ENCODE measurements at places on chromosomes 16 and 17. TPM values are rescaled to one million over a fixed set of nuclear protein-coding genes. Genes with fewer than 3 reads are reported as not detected.

ZNF668 gene
- 6.8 TPM for total RNA-seq

MTSS2 gene
- total RNA-seq = 75.9 TPM

RNF227 gene
- total RNA-seq = 5.7 TPM

SPAG5 gene
- total RNA-seq = 20.9 TPM

TP53TG3C gene
- total RNA-seq = not detected

MED9 gene
- 13.7 TPM for total RNA-seq

EVI2B gene
- 15.7 TPM for total RNA-seq

CACNG1 gene
- total RNA-seq = not detected

HSF5 gene
- 0.27 TPM for total RNA-seq

GRCh38 chr16:11217651-11218603, 38.1 kb downstream of the SOCS1 start:
- DNase-seq = no peak

DNA sequence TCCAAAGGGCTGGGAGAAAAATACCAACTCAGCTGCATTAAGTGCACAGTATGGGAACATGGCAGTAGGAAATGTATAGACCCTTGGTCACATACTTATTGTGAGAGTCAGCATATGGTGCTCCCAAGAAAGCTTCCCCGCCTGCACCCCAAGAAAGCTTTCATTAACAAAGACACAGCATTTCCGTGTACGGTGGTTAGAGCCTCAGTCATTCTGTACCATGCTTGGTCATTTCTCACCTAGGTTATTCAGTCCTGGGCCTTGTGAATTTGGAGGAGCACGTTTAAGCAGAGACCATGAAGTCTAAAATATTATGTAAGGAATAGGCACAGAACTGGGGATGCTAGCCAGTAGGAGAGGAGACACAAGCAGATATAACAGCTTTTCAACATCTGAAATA, 56.1 kb downstream of the ESRP2 start:
- DNase-seq = no peak

DNA sequence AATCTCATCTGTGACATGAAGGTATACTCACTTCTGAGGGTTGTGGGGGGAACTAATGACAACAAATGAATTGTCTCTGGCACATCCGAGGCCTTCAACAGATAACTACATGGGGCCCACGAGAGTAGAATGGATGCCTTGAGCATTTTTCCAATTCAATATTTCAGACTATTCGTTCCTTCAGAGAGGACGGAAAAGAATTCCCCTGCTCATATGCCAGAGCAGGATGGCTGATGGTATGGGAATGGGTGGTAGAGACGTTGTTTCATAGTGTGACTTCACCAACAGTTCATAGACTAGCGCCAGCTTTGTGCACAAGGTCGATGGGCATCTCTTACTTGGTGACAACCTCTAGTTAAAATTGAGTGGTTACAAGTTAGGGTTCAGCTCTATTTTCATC, 61.3 kb downstream of the HLF start:
- no peak for DNase-seq

DNA sequence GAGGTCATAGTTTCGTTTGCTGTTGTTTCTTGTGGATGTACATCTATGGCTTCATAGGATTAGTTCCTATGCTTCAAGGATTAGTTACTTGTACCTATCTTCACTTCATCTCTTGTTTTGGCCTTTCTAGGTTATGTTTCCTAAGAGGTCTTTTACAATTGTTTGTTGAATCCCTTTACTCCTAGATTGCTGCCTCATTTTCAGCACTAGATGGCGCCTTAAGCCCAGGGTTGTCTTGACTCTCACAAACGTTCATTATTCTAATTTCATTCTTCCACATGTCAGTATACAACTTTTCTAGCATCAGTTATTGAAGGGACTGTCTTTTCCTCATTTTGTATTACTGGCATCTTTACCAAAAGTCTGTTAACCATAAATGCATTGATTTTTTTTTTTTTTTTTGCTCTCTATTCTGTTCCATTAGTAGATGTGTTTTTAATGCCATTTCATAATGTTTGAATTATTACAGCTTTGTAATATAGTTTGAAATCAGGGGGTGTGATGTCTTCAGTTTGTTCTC, 45.0 kb upstream of the NACA2 start:
- DNase-seq = no peak

DNA sequence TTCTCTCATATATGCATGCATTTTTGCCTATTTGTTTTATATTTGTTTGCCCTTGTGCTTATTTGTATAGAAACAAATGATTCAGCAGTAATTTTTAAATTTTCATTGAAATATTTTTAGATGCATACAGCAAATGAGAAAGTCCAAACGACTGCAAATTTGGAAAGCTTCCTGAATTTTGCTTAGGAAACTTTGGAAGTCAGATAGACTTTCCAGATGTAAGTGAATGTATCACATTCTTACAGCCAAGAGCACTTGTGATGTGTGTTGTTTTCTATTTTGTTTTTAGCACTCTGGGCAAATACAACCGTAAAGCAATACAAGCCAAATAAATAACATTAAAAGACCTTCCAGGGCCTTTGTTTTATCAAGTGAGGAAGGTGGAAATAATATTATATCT, 680.8 kb upstream of the CDH8 start:
- no peak for DNase-seq

- DNase-seq = peak; percentile 75
Measured at GRCh38 chr16:65123396-65124211, 1.7 kb upstream of the CDH11 start.

GRCh38 chr17:73025041-73025560, 67.4 kb downstream of the SLC39A11 start:
- no peak for DNase-seq

- DNase-seq = no peak
Measured at GRCh38 chr16:15674571-15674970, 24.5 kb downstream of the NDE1 start.

- DNase-seq = peak; percentile 49
Measured at GRCh38 chr16:49463529-49463928, 89.9 kb downstream of the C16orf78 start.

DNA sequence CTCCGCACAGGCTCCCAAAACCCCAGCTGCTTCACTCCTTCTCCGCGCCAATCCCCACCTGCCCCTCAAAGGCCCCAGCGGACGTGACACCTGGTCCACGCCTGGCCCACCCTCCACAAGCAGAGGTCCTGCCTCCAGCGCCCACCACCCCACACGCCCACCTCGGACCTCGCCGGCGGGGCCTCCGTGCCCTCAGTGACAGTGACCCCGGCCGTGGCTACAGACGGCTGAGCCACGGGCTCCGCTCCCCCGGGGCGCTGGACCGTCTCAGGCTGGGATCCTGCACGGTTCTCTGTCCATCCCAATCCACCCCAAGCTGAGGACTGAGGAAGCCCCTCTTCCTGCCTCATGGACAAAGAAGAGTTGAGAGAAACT, 25.1 kb downstream of the PIEZO1 start:
- no peak for DNase-seq

DNA sequence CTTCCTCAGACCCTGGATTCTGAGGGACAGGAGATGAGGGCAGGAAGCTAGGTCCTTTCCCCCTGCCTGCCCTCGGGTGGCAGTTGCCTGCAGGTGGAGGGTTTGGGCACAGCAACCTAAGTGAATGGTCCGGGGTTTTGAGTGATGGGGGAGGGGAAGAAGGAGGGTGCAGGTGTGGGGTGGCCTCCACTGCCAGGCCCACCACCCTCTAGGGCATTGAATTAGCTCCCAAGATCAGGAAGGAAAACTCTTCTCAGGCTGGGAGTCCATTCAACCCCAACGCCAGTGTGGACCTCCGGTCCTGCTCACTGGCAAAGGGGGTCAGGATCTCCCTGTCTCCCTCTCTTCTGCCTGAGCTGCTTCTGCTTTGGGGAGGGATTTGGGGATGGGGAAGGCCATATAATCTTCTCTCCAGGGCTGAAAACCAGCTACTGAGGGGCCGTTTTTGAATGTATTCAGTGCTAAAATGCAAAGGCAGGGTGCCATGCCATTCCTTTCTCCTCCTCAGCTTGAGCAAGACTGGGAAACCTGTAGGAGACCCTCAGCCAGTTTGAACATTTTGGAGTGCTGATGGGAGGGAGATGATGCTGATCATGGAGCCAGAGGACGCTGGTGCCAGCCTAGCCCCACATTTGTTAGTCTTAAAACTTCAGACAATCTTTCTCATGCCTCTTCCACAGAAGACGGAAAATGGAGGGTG, 18.8 kb downstream of the GRB7 start:
- no peak for DNase-seq

DNA sequence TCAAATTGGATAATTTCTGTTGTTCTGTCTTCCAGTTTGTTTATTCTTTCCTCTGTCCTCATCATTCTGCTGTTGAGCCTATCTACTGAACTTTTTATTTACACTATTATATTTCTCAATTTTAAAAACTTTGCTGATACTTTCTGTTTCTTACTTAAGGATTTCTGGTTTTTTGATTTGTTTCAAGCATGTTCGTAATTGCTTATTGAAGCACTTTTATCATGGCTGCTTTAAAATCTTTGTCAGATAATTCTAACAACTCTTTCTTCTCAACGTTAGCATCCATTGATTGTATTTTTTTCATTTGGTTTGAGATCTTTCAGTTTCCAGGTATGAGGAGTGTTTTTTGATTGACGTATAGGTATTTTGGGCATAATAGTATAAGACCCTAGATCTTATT, 116.9 kb downstream of the PHKB start:
- no peak for DNase-seq

DNA sequence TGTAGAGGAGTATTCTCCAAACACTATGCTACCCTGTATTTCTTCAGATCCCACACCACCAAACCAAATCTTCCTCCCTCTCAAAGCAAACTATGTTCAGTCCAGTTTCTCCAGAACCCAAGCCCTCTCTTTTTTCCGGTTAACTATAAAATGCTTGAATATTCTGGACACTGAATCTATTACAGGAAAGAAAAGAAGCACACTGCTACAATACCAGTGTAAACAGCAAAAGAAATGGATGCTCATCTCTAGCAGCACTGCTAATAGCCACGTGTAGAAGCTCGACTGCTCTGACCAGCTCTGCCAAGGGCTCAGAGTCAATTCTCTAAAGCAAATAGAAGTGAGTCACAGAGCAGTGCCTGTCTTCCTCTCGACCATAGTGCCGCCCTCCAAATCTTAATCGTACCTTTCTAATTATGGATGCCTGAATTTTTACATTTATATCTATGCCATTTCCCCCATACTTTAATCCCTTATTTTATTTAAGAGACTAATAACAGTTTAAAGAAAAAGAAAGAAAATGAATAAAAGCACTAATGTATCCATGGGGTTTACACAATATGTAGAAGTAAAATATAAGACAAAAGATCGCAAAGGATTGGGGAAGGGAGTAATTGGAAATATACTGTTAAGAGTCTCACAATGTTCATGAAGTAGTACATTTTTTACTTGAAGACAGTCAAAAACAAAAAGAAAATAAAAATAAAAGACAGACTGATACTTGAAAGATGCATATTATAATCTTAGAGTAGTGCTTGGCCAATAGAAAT, 154.5 kb downstream of the PARN start:
- no peak for DNase-seq

DNA sequence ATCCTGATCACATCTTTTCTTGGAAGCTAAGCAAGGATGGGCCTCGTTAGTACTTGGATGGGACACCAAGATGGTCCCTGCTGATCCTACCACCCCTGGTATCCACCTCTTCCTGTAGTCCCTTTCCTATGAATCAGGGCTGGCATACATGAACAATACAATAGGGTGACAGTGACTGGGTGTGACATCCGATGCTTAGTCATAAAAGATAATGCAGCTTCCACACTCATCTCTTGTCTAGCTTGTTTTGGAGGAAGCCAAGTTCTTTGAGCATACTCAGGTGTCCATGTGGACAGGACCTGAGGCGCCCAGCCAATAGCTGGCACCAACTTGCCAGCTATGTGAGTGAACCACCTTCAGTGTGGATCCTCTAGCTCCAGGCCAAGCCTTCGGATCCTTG, 62.5 kb upstream of the NFAT5 start:
- no peak for DNase-seq

GRCh38 chr17:6710317-6710716, 2.9 kb downstream of the SLC13A5 start:
- DNase-seq = no peak

GRCh38 chr16:85077576-85078125, 34.6 kb downstream of the CIBAR2 start:
- DNase-seq = no peak

GRCh38 chr16:25023556-25023955, 8.4 kb upstream of the ARHGAP17 start:
- DNase-seq = no peak

DNA sequence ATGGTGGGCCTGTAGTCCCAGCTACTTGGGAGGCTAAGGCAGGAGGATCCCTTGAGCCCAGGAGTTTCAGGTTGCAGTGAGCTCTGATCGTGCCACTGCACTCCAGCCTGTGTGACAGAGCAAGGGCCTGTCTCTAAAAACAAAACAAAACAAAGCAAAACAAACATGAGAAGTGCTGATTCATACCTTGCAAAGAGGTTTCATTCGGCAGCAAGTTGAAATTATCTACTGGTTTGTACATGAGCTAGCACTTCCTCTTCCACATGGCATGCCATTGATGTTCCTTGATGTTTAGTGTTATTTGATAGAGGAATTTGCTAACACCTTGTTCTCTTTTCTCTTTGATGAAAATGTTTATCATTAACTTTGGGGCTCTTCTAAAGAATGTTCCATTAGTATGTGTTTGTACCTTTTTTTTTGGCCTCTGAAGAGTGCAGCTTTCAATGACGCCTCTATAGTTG, 50.6 kb downstream of the SPECC1 start:
- DNase-seq = no peak

GRCh38 chr17:7113273-7114071, 1.1 kb downstream of the ASGR2 start:
- DNase-seq = no peak

Data from sciatic nerve (tissue), 2 donors.